Central memory CD8-positive, alpha-beta T cell (primary cell): ENCODE measurements at places on chromosomes 5 and 9.

DNA sequence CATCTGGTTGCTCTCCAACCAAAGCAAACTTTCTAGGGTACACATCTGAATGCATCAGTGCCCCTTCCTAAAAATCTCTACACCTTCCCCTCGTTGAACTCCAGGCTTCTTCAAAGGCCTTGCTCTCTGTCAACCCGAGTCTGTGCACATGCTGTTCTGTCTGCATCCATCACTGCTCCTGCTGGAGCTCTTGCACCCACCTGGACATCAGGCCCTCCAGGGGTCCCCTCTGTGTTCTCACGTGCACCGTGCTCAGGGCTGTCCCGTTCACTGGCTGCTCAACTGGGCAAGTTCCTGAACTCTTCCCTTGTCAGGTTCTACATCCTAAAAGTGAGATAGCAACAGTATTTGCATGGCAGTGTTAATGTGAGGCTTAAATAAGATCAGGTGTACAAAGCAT lies 62.7 kb upstream of the ANGPTL2 start:
- DNase-seq, result no peak
- H3K36me3 ChIP-seq, result peaks cover 3% of the 10 kb centered on the region
- H3K4me1 ChIP-seq, result no peaks in the 10 kb centered on the region
- no peaks in the 10 kb centered on the region for H3K27me3 ChIP-seq
- no peak overlapping the region for H3K4me3 ChIP-seq

- no peak overlapping the region for H3K4me3 ChIP-seq
- DNase-seq, result no peak
- H3K4me1 ChIP-seq, result no peaks in the 10 kb centered on the region
- no peak overlapping the region for H3K27ac ChIP-seq
These were observed 163.1 kb downstream of the ESM1 start for GRCh38 chr5:54822324-54822687.

- H3K4me3 ChIP-seq, result no peak overlapping the region
- no peaks in the 10 kb centered on the region for H3K27me3 ChIP-seq
- H3K36me3 ChIP-seq, result no peaks in the 10 kb centered on the region
These were observed 12.2 kb upstream of the SLC38A9 start for GRCh38 chr5:55724281-55724680.

GRCh38 chr5:76402251-76402885 lies 717 bp upstream of the IQGAP2 start:
- peaks cover 61% of the 10 kb centered on the region for H3K4me1 ChIP-seq
- H3K27me3 ChIP-seq, result no peaks in the 10 kb centered on the region
- peak overlapping the region; percentile 100 for H3K27ac ChIP-seq
- H3K4me3 ChIP-seq, result peak overlapping the region; percentile 98
- H3K36me3 ChIP-seq, result peaks cover 23% of the 10 kb centered on the region
- DNase-seq, result peak; percentile 76

- no peak for DNase-seq
- H3K4me1 ChIP-seq, result no peaks in the 10 kb centered on the region
- no peak overlapping the region for H3K27ac ChIP-seq
- no peak overlapping the region for H3K4me3 ChIP-seq
- H3K27me3 ChIP-seq, result peaks cover 28% of the 10 kb centered on the region
- H3K36me3 ChIP-seq, result no peaks in the 10 kb centered on the region
These were observed 267.9 kb downstream of the COX7C start for GRCh38 chr5:86885489-86886230.

DNA sequence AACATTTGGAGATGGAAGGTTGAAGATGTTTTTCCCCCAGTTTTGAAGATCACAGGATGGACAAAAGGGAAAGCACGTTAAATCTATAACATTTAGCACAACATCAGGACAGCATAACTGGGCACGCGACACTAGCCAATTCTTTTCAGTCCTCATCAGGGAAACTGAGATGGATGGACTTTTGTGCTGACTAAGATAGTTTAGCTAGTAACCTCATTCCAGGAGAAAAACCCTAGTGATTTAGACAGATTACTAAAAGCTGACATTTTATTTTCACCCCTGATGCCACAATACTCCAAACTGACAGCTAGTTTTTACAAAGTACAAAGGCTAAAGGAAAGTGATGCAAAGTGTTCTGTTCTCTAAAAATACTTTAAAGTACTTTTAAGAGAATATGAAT lies 53.3 kb downstream of the EPB41L4B start:
- no peaks in the 10 kb centered on the region for H3K36me3 ChIP-seq
- H3K4me3 ChIP-seq, result no peak overlapping the region
- DNase-seq, result no peak
- H3K27ac ChIP-seq, result no peak overlapping the region
- H3K27me3 ChIP-seq, result peaks cover 32% of the 10 kb centered on the region

DNA sequence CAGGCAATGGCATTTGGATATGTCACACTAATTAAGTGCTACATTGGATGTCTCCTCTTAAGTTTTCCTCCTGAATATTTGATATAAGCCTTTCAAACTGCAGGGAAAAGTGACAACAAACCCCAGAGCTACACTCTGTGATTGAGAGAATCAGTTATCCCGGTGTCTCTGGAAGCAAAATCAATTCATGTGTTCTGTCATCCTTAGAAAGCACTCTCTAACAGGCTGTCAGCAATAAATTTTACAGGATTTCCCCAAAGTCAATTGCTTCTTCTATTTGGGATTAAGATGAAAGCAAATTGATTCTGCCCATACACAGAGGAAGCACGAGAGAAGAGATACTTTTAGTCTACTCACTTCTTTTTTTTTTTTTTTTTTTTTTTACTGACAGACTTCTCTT lies 332.4 kb downstream of the CDH18 start:
- H3K27ac ChIP-seq, result no peak overlapping the region
- H3K27me3 ChIP-seq, result no peaks in the 10 kb centered on the region
- H3K4me1 ChIP-seq, result no peaks in the 10 kb centered on the region
- DNase-seq, result no peak
- no peaks in the 10 kb centered on the region for H3K36me3 ChIP-seq

GRCh38 chr5:100780376-100780870 lies 122.7 kb downstream of the ST8SIA4 start:
- DNase-seq, result no peak
- no peaks in the 10 kb centered on the region for H3K27me3 ChIP-seq
- H3K4me3 ChIP-seq, result peak overlapping the region; percentile 74
- peaks cover 28% of the 10 kb centered on the region for H3K4me1 ChIP-seq

DNA sequence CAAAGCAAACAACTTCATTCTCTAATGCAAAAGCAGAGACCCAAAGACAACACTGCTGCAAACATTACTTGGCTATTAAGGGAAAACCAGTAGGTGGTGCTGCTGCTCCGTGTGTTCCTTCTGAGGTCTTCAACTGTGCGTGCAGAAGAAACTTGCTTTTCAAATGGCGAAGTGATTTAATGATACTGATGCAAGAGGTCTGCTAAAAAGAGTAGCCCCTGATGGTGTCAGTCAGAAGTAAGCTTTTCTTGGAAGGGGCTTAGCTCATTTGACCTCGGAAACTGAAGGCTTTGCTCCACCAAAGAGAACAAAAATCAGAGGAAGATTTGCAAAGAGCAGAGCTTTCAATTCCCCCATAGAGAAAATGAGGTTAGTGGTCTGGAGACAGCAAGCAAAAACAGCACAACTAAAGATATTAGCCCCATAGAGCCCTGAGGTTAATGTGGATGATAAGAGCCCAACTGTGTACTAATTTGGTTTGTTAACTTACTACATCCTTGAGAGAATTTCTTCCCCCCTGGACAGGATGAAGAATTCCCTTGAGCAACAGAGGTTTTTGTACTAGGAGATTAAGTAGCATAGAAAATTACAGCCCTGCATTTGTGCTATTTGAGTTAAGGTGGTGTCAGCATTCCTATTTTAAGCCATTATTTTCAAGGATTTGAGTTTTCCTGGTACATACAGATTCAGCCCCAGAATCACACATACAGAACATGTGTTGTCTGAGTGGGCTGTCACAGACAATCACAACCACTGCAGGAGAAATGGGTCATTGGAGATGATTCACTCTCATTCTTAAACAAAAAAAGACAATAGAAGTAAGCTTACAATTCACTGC lies 153.2 kb upstream of the C9orf72 start:
- H3K36me3 ChIP-seq, result no peaks in the 10 kb centered on the region
- DNase-seq, result no peak
- no peak overlapping the region for H3K27ac ChIP-seq
- H3K4me3 ChIP-seq, result no peak overlapping the region

GRCh38 chr5:180169248-180170105 lies 39.5 kb downstream of the RASGEF1C start:
- H3K4me1 ChIP-seq, result no peaks in the 10 kb centered on the region
- H3K27ac ChIP-seq, result no peak overlapping the region
- H3K27me3 ChIP-seq, result peaks cover 45% of the 10 kb centered on the region

DNA sequence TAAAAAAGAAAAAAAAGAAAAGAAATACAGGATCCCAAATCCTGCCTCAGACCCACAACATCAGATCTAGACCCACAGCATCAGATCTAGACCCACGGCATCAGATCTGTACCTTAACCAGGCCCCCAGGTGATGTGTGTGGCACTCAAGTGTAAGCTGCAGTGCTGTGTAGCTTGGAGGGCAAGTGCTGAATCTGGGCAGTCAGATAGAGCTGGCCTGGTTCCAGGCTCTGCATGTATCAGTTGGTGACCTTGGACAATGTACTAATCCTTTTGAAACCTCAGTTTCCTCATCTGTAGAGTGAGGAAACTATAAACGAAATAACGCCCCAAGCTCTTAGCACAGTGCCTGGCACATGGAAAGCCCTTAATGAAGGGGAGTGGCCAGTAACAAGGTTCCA lies 16.7 kb downstream of the COL15A1 start:
- H3K36me3 ChIP-seq, result no peaks in the 10 kb centered on the region
- DNase-seq, result no peak
- H3K27ac ChIP-seq, result no peak overlapping the region
- peaks cover 35% of the 10 kb centered on the region for H3K27me3 ChIP-seq

- peak overlapping the region; percentile 77 for H3K27ac ChIP-seq
- H3K4me3 ChIP-seq, result peak overlapping the region; percentile 89
- H3K27me3 ChIP-seq, result no peaks in the 10 kb centered on the region
- H3K4me1 ChIP-seq, result peaks cover 41% of the 10 kb centered on the region
- peaks cover 17% of the 10 kb centered on the region for H3K36me3 ChIP-seq
These were observed 965 bp downstream of the CLTA start for GRCh38 chr9:36191686-36192085.

GRCh38 chr9:16335788-16336580 lies 534.5 kb downstream of the BNC2 start:
- no peaks in the 10 kb centered on the region for H3K4me1 ChIP-seq
- H3K27ac ChIP-seq, result no peak overlapping the region
- no peak for DNase-seq

DNA sequence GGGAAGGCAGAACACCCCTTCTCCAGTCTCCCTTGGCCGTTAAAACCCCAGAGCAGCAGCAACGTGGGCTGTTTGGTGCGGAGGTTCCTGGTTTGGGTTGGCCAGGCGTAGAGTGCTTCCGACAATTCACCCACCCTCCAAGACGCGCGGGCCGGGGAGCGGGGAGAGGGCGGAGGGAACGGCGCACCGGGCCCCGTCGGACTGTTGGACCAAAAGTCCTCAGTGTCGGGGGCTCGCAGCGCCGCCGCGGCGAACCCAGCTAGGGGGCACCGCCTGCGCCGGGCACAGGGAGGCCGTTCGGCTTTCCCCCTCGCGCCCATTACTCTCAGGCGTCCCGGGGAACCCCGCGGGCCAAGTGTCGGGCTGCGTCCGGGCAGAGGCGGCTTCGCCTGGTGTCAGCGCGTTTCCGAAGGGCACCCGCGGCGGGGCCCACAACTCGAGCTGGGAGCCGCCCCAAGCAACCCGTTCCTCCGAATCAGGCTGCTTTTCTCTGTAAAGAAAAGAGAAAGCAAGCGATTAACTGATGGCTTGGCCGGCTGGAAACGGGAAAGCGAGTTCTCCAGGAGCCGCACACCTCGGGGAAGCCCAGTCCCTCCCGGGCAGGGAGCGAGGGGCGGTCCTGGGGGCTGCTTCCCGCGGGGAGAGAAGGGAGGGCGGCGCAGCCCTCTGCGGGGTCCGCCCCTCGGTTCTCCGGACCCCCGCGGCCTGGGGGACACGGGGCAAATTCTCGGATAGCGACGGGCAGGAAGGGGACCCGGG lies 145.5 kb downstream of the ERCC6L2 start:
- peak overlapping the region; percentile 87 for H3K27ac ChIP-seq
- peaks cover 64% of the 10 kb centered on the region for H3K4me1 ChIP-seq
- H3K27me3 ChIP-seq, result peaks cover 54% of the 10 kb centered on the region
- peak; percentile 22 for DNase-seq
- peak overlapping the region; percentile 85 for H3K4me3 ChIP-seq
- peaks cover 8% of the 10 kb centered on the region for H3K36me3 ChIP-seq

- no peak for DNase-seq
- H3K27me3 ChIP-seq, result peaks cover 22% of the 10 kb centered on the region
- H3K27ac ChIP-seq, result peak overlapping the region; percentile 44
- no peak overlapping the region for H3K4me3 ChIP-seq
These were observed 29.0 kb downstream of the HK3 start for GRCh38 chr5:176870110-176870591.

DNA sequence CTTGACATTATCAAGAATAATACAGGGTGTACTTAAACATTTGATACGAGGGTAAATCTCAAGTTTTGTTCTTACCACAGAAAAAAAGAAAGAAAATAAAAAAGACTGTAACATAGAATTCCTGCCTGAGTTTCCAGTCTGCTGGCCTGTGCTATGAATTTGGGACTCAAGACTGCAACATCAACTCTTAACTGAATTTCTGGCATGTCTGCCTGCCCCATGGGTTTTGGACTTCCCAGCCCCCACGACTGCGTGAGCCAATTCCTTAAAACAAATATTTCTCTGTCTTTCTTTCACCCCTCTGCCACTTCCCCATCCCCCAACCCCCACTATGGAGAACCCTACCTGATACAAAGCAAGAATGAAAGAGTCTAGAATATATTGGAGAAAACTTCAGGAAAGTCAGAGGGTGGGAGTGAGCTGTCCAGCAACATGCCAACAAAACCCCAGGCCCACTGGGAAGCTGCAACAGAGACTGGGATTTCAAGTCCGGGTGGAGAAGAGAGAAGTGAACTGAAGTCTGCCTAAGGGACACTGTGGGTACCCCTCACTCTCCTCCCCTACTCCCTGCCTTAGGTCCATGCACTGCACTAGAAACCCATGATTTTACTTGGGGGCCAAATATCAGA lies 43.0 kb downstream of the MARCHF3 start:
- no peak for DNase-seq
- H3K27ac ChIP-seq, result no peak overlapping the region
- H3K27me3 ChIP-seq, result no peaks in the 10 kb centered on the region

- H3K27me3 ChIP-seq, result peaks cover 62% of the 10 kb centered on the region
- H3K4me3 ChIP-seq, result no peak overlapping the region
- no peaks in the 10 kb centered on the region for H3K36me3 ChIP-seq
- H3K27ac ChIP-seq, result no peak overlapping the region
These were observed 65.8 kb upstream of the NFIL3 start for GRCh38 chr9:91489361-91489899.

- peaks cover 6% of the 10 kb centered on the region for H3K36me3 ChIP-seq
- peaks cover 13% of the 10 kb centered on the region for H3K4me1 ChIP-seq
- no peak for DNase-seq
These were observed 5.7 kb downstream of the NR6A1 start for GRCh38 chr9:124765439-124765835.

- H3K4me3 ChIP-seq, result no peak overlapping the region
- no peaks in the 10 kb centered on the region for H3K36me3 ChIP-seq
- H3K27me3 ChIP-seq, result peaks cover 5% of the 10 kb centered on the region
These were observed 163.4 kb downstream of the ERCC6L2 start for GRCh38 chr9:96038914-96039313.

GRCh38 chr5:176736931-176737745 lies 73.2 kb upstream of the UNC5A start:
- H3K4me1 ChIP-seq, result no peaks in the 10 kb centered on the region
- no peak overlapping the region for H3K27ac ChIP-seq
- no peaks in the 10 kb centered on the region for H3K36me3 ChIP-seq
- DNase-seq, result no peak
- H3K27me3 ChIP-seq, result peaks cover 94% of the 10 kb centered on the region

GRCh38 chr9:106405871-106406435 lies 457.0 kb upstream of the ZNF462 start:
- no peak overlapping the region for H3K27ac ChIP-seq
